ENCODE measurements at places on chromosomes 11 and 22.

- no peak for DNase-seq
Measured at GRCh38 chr11:36376009-36376887, 80.2 kb downstream of the PRR5L start.

GRCh38 chr11:86741484-86741835 is 58.9 kb upstream of the PRSS23 start:
- DNase-seq = no peak

GRCh38 chr11:116930177-116930576 is 92.8 kb upstream of the APOA1 start:
- DNase-seq = no peak

DNA sequence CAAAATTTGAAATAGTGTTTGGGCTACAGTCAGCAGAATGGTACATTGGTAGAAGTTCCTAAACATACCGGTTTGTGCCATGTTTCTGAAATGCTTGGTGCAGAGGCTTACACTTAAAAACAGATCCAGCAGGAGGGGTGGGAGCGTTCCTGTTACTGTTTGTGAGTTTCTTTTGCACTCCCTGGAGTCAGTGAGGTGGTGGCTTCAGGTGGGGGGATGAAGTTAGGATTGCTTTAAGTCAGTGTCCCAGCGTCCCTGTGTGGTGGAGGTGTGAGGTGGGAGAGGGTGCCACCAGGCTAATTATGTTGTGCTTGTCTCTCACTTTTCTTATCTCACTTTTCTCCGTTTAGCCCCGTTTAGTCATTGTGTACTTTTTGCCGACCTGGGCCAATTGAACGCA is 9.7 kb downstream of the TNRC6B start:
- no peak for DNase-seq
